ENCODE measurements at places on chromosomes 1 and 21. TPM values are rescaled to one million over a fixed set of nuclear protein-coding genes. Genes with fewer than 3 reads are reported as not detected.

DNA sequence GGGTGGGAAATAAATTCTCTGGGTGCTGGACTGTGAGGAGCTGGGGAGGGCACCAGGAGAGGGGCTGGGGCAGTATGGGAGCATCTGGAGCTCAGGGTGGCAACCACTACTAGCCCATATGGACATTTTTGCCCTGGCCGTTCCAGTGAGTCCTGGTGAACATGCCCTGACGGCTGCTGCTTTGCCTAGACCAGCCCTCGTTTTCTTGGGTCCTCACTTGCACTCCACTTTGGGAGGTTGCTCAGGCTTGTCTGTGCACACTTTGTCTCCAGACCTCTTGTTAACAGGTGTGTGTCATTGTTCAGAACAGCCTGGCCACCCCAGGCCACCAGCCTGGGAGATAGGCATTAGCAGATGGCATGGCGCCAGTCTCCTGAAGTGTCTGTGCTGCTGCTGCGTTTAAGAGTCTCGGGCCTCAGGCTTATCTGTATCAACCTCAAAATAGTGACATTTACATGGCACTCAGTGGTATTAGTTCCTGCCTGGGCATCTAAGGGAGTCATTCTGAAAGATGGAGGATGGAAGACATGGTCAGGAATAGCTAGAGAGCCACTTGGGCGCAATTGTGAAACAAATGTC lies 190.5 kb downstream of the PTPRU start:
- H3K4me3 ChIP-seq: no peak overlapping the region
- no peaks in the 10 kb centered on the region for H3K36me3 ChIP-seq
- no peak overlapping the region for H3K27ac ChIP-seq
- no peak for DNase-seq
- no peaks in the 10 kb centered on the region for H3K27me3 ChIP-seq

DNA sequence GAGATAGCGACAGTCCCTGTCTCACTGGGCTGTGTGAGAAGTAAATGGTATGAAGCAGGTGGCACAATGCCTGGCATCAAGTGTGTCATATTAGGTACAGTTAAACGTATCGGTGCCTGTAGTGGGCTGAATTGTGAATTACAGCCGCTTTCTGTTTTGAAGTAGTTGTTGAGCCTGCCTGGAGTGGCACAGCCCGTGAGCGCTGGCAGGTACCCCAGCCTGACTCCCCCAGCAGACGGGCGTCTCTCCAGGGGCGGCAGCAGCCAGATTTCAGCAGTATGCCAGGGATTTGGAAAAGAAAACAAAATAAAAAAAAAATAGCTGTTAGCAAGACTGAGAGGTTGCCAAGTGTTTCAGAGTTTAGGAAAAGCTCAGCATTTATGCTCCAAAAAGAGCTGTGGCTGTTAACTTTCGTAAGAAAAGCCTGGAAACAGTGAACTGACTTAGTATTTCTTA lies 26.6 kb upstream of the GPR153 start:
- H3K27me3 ChIP-seq: no peaks in the 10 kb centered on the region
- H3K4me1 ChIP-seq: peaks cover 15% of the 10 kb centered on the region
- no peak overlapping the region for H3K27ac ChIP-seq

- H3K36me3 ChIP-seq: no peaks in the 10 kb centered on the region
- DNase-seq: no peak
- no peak overlapping the region for H3K4me3 ChIP-seq
Observed at GRCh38 chr1:241213139-241213538, 143.9 kb downstream of the RGS7 start.

GRCh38 chr1:24003331-24003972 lies 23.3 kb upstream of the SRSF10 start:
- no peak overlapping the region for H3K27ac ChIP-seq
- H3K4me3 ChIP-seq: no peak overlapping the region
- no peak for DNase-seq

GRCh38 chr1:110165761-110166231 lies 15.5 kb downstream of the SLC6A17 start:
- no peak for DNase-seq
- H3K4me1 ChIP-seq: no peaks in the 10 kb centered on the region
- no peak overlapping the region for H3K27ac ChIP-seq
- no peak overlapping the region for H3K4me3 ChIP-seq
- H3K27me3 ChIP-seq: no peaks in the 10 kb centered on the region

DNA sequence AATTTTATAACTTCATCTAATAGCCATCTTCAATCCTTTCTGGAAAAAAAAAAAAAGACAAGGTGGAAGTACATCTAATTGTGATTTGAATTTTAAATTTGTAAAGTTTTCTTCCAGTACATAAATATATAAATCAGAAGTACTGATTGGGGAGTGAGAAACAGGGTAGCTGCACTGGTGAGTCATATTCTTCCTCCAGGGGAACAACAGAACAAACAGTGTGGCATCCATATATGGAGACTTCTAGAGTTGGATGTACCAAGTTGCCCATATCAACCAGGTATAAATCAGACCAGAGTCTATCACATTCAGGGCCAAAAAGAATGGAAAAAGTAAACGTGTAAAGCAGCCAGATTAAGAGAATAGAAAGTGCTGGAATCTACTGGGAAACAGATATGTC lies 66.0 kb upstream of the NRIP1 start:
- H3K27me3 ChIP-seq: no peaks in the 10 kb centered on the region
- no peaks in the 10 kb centered on the region for H3K4me1 ChIP-seq
- H3K4me3 ChIP-seq: no peak overlapping the region
- no peaks in the 10 kb centered on the region for H3K36me3 ChIP-seq
- no peak overlapping the region for H3K27ac ChIP-seq

DNA sequence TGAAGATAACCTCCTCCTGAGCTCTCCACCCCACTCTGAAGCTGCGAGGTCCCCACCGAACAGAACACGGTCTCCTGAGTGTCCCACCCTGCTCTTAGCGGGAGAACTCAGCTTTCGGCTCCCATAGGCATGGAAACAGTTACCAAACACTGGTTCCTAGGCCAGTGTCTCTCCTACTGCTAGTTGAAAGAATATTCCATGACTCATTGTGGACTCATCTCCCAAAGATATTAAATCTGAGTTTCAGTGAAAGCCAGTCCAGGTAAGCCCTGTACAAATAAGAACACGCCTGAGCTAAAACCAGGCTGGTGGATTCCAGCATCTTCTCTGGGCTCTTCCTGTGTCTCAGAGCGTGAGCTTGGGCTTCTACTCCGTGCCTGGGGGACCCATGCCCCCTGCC lies 107.5 kb upstream of the CLDN14 start:
- H3K36me3 ChIP-seq: no peaks in the 10 kb centered on the region
- H3K4me3 ChIP-seq: no peak overlapping the region
- no peak overlapping the region for H3K27ac ChIP-seq
- H3K4me1 ChIP-seq: no peaks in the 10 kb centered on the region
- H3K27me3 ChIP-seq: no peaks in the 10 kb centered on the region
- DNase-seq: no peak

Gene GSTM4
- 12.7 TPM for total RNA-seq

Gene RAB25
- total RNA-seq: 90.4 TPM

Gene KIRREL1
- total RNA-seq: 24.4 TPM

Data from upper lobe of left lung (tissue), 6 donors.